Fibroblast of lung (primary cell): ENCODE measurements at places on chromosomes 5 and 9. TPM values are rescaled to one million over a fixed set of nuclear protein-coding genes. Genes with fewer than 3 reads are reported as not detected.

DNA sequence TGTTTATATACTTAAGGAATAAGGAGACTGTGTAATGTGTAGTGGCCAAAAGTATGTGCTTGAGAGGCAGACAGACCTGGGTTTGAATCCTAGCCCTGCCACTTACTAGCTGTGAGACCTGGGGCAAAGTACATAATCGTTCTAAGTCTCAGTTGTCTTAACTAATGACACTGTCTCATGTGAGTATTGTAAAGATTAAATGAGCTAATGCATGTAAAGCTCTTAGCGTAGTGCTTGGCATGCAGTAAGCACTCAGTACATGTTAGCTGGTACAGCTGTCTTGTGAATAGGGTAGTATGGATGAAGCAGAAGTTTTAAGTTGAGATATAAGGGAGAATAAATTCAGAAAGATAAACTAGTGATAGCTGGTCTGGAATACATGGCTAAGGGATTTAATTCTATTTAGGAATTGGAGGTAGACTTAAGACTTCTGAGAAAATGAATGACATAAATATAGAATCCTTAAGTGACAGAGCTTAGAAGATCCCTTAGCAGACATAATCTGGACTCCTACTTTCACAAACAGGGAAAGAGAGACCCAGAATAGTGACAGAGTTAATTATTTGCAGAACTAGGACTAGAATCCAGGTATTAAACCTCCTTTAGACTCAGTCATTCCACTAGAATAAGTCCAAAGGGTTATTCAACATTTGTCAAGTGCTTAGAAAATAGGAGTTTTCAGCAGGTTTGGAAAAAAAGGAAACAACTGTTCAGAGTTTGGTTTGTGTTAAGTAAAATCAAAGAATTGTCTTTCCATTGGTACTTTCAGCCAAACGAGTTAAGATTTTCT, 13.1 kb downstream of the GPR21 start:
- no peak for DNase-seq

DNA sequence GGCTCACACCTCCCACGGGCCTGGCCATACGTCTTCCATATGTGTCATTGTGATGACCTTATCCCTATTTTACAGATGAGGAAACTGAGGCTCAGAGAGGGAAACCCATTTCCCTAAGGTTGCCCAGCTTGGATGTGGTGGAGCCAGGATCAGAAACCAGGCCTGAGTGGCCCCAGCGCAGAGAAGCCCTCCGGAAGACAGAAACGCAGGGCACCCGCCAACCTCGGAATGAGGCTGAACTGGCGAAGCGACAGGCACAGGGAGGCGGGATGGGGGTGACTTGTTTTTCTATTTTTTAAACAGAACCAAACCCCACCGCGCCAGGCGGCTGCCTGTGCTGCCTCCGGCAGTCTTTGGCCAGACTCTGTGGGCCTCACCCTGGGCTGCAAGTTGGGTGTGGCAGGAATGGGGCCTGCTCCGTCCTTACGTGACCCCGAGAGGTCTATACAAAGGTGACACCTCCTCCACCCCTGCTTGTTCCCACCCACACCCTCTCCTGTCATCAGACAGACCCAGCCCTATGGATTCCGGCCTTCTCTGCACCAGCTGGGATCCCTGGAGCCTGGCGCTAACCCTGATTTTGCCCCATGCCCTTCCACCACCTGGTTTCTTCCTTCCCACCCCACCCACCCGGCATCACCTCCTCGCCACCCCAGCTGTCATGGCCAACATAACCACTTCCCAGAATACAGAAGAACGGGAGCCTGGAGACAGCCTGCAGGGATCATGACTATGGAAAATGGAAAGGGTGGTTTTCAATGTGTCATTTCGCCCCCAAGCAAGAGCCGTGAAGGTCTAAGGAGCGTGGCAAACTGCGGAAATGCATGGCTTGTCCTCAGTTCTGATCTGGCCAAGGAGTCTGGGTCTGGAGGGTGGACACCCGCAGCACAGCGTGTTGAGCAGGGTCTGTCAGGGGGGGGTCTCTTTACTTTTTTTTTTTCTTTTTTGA, 23.6 kb downstream of the PLPP7 start:
- DNase-seq, result no peak

GRCh38 chr5:8226148-8226547, 357.2 kb downstream of the MTRR start:
- no peak for DNase-seq

The SCGB3A2 gene
- not detected in 2 replicates for total RNA-seq
